ENCODE measurements at places on chromosomes 7 and 10.

- DNase-seq: no peak
Observed at GRCh38 chr7:154738216-154738615, 264.7 kb downstream of the PAXIP1 start.

DNA sequence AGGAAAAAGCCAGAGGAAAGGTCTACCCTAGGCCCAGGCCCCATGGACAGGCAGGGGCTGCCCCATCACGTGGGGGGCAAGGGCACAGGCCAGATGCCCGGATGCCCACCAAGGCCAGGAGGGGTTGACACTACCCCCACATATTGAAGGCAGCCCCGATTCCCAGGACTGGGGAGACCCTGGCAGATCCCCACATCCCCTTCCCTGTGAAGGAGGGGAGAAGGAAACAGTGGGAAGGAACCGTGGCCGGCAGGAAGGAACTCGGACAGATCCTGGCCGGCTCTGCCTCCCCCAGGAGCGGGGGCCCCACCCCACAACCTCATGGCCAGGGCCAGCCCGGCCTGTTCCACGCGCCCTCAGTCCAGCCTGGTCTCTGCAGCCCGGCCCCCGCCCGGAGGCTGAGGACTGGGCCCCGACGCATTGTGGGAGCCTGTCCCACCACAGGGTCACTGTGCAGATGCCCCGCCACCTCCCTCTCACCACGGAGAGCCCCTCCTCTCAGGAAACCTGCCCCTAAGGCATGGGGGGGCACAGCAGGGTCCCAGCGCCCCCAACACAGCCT lies 41.3 kb downstream of the PAPOLB start:
- no peak for DNase-seq

DNA sequence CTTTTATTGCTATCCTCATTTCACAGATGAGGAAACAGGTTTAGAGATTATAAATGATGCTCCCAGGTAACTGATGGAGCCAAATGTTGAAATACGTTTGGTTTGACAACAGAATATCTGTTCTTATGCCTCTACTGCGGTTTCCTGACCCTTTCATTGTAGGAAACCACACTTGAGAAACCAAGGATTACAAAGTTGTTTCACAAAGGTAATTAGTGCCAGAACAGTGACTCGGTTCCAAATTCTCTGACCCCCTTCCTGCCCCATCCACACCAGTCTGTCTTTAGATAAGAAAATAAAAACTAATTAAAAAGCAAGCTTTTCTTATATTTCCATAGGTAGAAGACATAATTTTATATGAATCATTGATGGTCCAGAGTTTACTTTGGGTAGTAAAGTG lies 393.7 kb upstream of the MBL2 start:
- DNase-seq: no peak

DNA sequence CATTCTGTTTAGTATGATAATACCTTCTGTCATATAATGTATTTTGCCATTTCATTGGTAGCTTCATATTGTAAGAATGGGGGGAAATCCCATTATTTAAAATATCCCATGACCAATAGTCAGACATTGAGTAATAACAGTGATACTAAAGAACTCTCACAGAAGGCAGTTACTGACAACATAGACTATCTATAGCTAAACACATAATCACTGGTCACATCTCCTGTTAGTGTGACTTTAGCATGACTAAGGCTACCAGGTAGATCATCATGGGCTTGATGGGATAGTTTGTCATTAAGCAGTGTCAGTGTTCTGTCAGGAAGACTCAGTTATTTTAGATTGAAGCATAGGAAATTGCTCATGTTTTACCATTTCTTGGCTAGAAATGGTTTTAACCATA lies 16.4 kb downstream of the OPN1SW start:
- DNase-seq: no peak

GRCh38 chr10:6102128-6102527 lies 13.3 kb downstream of the RBM17 start:
- DNase-seq: no peak

DNA sequence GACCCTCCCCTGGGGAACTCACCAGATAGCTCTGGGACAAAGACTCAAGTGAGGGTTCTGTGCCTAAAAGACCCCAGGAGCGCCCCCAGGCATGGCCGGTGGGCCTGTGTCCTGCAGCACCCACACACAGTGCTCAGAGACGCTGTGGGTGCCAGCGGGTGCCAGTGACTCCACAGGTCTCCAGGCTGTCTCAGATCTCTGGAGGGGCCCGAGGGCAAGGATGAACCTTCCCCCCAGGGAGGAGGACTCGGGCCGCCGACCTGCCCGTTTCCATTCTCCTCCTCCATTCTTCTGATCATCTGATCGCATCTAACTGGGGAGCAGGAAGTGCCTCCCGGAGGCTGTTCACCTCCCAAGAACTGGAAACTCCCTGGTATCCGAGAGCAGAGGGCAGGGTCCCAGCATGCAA lies 980 bp downstream of the ADAM8 start:
- DNase-seq: no peak

DNA sequence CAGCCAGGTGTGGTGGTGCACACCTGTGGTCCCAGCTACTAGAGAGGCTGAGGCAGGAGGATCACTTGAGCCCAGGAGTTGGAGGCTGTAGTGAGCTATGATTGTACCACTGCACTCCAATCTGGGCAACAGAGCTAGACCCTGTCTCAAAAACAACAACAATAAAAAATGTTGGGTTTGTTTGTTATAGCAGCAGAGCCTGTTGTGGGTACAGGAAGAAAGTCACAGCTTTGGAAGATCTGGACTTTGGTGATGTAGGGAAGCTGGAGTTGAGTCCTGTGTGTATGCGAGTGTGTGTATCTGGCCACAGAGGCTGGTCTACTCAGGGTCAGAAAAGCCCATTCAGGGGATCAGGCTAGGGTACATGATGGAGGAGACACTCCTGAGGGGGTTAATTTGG lies 3.9 kb downstream of the GRID2IP start:
- DNase-seq: no peak

DNA sequence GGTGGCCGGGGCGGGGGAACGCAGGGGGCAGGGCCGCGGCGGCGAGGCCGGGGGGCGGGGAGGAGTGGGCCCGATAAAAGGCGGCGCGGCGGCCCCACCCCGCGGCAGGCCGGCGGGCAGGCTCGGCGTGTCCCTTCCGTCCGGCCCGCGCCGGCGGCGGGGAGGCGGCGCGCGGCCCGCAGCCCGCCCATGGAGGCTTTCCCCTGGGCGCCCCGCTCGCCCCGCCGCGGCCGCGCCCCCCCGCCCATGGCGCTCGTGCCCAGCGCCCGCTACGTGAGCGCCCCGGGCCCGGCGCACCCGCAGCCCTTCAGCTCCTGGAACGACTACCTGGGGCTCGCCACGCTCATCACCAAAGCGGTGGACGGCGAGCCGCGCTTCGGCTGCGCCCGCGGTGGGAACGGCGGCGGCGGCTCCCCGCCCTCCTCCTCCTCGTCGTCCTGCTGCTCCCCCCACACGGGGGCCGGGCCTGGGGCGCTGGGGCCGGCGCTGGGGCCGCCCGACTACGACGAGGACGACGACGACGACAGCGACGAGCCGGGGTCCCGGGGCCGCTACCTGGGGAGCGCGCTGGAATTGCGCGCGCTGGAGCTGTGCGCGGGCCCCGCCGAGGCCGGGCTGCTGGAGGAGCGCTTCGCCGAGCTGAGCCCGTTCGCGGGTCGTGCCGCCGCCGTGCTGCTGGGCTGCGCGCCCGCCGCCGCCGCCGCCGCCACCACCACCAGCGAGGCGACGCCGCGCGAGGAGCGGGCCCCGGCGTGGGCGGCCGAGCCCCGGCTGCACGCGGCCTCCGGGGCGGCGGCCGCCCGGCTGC lies at the start of gene NANOS1:
Gene NANOS1 (plus strand): TSS at position 102 of the 808 bp plus-strand sequence. CDS start 88 bp downstream, at position 190.
- DNase-seq: no peak

GRCh38 chr10:70786799-70787415 lies 1.7 kb upstream of the TBATA start:
- no peak for DNase-seq

DNA sequence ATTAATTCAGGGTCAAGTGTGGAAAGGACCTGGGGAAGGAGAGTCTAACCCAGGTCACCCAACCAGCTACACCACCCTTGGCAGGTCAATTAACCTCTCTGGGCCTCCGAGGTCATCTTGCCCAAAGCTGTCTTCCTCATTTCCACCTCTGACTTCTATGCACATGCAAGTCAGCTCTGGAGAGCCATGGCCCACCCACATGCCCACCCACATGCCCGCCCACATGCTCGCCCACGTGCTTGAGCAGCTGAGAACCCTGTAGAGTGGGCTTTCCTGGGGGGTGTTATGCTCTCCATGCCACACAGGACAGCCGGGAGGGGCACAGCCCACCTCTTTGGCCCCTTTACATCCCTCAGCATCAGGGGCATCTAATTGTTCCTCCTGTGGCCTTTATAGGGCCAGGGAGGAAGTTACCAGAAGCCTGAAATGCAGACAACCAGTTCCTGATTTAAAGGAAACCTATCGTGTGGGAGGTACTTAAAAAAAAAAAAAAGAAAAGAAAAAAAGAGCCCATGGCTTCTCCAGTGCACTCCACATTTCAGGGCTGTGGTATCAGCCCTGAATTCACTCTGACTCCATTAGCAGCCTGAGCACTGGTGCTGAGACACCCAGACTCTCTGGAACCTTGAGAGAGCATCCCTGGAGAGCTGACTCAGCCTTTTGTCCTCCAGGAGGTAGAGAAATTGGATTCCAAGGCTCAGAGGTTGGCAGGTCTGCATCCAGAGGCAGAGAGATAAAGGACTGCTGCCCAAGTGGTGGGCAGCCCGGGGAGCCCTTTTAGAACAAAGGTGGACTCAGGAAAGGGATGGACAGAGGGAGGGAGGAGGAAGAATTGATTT lies 176.2 kb upstream of the ZMIZ1 start:
- DNase-seq: peak; percentile 13

- no peak for DNase-seq
Observed at GRCh38 chr10:96685306-96685705, 35.0 kb downstream of the PIK3AP1 start.

- DNase-seq: no peak
Observed at GRCh38 chr10:24414597-24414996, 205.7 kb downstream of the KIAA1217 start.

- no peak for DNase-seq
Observed at GRCh38 chr7:25787336-25787735, 364.7 kb upstream of the NFE2L3 start.

DNA sequence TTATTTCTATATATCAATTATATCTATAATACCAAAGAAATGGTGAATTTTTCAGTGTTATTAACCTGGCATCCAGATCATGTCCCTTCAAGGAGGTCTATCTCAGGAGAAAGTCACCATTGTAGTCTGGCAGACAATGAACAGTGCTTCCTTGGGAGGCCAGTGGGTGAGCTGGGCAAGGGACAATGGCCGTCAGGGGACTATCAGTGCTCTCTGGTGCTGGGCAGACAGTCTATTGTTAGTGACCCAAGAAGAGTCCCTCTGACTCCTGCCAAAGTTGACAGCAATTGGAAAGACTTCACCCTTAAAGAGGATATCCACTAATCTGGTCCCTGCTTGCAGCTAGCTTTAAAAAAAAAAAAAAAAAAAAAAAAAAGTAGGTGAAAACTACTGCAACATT lies 7.1 kb downstream of the JAZF1 start:
- DNase-seq: no peak

DNA sequence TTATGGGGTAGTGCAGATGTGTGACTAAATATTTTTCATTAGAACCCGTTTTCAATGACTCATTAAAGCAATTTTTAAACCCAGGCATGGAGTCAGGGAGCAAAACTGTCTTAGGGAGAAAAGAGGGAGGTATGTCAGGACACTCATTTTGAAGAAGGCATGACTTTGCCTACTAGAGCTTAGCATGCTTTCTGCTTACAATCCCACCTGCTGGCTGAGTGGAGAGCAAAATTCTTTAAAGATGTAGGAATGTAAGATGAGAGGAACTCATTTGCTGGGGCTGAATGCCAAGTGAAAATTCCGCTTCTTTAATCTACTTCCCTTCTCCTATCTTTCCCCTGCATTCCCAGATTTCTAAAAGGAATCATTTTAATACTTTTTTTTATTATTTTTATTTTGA lies 232.6 kb downstream of the GALNT17 start:
- DNase-seq: no peak

- DNase-seq: no peak
Observed at GRCh38 chr10:44161184-44161583, 223.7 kb downstream of the CXCL12 start.

DNA sequence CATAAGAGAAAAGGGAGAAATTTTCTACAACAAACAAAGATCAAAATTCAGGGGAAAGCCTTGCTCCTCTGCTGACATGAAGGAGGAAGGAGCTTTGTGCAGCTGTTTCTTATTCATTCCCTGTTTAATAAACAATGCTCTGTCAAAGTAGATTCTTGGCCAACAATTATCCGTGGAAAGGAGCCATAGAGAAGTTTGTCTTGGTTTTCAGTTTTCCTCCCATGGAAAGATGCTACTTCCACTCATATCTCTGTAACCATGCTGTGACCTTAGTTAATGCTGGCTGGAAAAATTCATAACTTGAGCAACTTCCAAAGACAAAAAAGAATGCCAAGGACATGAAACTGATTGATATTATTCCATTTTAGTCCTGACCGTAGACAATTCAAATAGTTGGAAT lies 8.1 kb downstream of the DDC start:
- DNase-seq: no peak

DNA sequence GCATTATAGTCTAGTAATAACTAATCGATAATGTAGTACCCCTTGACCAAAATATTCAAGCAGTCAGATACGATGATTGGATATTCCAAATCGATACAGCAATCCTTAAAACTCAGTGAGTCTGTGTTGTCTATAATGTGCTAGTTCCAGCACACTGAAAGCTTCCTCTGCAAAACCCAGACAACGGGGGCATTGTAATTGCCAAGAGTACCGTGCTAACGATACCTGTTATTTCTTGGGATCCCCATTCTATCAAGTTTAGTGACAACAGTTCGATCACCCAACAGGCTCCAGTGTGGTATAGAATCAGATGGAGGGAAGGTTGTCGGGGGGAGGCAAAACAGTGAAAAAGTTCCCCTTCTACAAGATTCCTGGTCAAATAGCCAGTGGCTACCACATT lies 865 bp downstream of the ZNF438 start:
- no peak for DNase-seq

DNA sequence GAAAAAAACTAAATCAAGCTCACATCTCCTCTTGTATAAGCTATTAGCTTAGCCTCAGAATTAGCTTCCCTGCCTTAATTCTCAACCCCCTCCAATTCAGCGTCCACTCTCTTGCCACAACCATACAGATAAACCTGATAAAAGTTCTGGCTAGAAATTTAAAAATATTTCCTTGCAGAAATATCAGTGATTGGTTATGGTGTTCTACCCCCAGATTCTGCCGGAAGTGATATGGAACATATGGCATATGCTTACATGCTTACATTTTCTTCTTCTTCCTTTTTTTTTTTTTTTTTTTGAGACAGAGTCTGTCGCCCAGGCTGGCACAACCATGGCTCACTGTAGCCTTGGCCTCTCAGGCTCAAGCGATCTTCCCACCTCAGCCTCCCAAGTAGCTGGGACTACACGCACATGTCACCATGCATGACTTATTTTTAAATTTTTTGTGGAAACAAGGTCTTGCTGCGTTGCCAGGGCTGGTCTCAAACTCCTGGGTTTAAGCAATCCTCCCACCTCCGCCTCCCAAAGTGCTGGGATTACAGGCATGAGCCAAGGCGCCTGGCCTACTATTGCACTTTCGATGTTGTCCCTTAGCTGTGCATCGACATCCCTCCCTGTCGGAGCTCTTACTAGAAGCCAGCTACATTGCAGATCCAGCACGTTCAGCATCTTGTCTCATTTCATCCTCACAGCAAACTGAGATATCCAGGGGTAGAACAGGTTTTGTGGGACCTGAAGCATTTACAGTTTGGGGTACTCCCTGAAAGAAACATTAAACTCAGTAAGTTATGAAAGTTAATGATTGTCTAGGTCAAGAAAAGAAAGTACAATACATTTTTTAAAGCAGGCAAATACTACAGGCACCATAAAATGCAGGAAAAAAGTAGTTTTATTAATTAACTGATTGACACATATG lies 205.6 kb upstream of the TCF7L2 start:
- no peak for DNase-seq
